ENCODE measurements at places on chromosomes 5 and 9.
A peak's percentile ranks its signal among the peaks of the same experiment; 100 is the strongest.

- no peak for DNase-seq
Observed at GRCh38 chr5:40288800-40289485, 390.8 kb upstream of the PTGER4 start.

GRCh38 chr9:136211441-136212344 is 6.8 kb upstream of the LHX3 start:
- no peak for DNase-seq

GRCh38 chr5:36653044-36653705 is 46.8 kb downstream of the SLC1A3 start:
- no peak for DNase-seq

DNA sequence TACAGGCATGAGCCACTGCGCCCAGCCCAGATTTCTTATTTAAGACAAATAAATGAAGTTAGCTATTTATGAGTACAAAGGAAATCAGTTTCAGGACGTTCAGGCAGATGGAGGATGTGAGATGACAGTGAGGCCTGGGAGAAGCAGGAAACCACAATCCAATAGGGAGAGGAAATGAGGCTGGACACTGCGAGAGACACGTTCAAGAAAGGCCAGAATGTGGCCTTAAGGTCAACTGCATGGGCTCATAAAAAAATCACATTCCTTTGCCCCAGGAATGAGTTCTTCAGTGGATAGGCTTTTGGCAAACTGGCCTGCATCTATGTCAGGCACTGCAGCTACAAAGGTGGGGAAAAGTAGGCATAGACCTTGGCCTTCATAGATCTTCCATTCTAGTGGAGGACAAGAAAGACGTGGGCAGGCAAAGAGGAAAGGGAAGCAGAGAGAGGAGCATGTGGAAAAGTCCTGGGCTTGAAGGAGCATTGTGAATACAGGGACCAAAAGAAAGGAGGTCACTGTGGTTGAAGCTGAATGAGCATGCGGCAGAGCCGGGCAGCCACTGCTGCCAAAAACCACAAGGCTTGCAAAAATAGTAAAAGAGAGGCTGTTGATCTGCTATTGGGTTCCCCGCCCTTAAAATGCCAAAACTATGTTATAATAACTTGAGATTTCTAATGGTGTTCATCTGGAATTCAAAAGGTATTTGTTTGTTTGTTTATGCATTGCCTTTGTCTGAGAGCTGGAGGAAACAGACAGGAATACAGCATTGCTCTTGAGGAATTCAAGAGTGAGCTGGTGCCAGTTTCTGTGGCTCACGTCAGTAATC is 133.0 kb downstream of the GNA14 start:
- no peak for DNase-seq

DNA sequence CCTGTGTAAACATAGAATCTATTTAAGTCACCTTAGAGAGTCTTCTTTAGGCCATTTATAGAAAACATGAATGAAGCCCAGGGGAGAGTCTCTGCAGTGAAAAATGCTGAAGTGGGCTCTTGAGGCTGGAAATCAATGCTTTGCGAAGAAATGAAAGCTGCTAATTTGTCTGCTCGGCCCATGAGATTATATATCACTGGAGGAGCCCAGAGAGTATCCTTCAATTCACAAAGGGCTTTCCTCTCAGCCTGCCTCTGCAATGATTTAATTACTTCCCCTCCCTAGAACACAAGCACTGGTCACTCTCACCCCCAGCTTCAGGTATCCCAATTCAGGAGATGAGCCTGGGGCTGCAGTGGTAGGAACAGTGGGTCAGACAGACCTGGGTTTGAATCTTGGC is 8.2 kb upstream of the DRD1 start:
- DNase-seq, result no peak

- DNase-seq, result no peak
Observed at GRCh38 chr9:79989079-79989478, 417.3 kb downstream of the TLE4 start.

DNA sequence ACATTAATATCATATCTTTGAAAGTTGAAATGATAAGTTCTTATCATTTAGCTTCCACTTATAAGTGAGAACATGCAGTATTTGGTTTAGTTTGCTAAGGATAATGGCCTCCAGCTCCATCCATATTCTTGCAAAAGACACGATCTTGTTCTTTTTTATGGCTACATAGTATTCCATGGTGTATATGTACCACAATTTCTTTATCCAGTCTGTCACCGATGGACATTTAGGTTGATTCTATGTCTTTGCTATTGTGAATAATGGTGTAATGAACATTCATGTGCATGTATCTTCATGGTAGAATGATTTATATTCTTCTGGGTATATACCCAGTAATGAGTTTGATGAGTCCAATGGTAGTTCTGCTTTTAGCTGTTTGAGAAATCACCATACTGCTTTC is 135.0 kb upstream of the PRR16 start:
- no peak for DNase-seq

DNA sequence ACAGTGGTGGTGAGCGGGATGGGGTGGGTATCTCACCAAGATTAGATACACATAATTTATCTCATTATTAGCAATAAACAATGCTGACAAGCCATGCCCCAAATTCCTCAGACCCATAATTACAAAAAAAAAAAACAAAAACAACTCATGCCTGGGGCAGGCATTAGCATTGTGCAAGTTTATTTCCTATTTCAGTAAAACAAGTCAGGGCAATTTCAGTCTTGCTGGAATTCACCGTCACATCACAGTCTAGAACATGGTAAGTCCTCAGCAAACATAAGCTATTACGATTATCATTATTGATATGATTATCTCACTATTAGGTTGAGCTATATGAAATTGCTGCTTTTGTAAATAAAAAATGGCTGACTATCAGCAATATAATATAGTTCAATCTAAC is 57.5 kb upstream of the GNAQ start:
- no peak for DNase-seq

DNA sequence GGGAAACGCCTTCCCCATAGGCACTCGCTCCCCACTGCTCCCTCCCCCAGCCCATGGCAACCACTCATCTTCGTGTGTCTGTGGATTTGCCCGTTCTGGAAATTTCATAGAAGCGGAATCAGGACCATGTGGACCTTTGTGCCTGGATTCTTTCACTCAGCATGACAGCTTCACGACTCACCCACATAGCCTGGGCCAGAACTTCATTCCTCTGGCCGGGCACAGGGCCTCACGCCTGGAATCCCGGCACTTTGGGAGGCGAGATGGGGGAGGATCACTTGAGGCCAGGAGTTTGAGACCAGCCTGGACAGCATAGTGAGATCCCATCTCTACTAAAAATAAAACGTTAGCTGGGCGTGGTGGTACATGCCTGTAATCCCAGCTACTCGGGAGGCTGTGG is 12.1 kb upstream of the DIPK1B start:
- no peak for DNase-seq

DNA sequence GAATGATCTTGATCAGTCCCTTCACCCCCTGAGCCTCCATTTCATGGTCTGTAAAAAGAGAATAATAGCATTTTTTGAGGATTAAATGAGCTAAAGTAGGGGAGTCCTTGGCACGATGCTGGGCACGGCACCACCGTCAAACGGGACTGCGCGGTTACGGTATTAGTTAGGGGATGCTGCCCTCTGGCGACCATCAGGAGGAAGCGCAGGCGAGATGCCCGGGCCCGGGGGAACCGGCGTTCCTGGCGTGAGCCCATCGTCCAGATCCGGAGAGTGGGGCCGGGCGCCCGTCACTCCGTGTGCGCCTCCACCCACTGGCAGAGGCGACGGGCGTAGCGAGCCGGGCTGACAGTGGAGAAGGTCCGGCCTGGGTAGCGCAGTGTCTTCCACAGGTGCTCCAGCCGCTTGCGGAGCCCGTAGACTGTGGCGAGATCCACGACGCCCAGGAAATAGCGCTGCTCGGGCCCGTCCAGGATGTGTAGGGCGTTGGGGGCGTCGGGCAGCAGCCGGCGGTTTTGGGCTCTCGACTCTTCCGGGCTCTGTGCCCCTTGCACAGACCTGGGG is 4.8 kb upstream of the ST6GALNAC4 start:
- DNase-seq, result peak; percentile 60

DNA sequence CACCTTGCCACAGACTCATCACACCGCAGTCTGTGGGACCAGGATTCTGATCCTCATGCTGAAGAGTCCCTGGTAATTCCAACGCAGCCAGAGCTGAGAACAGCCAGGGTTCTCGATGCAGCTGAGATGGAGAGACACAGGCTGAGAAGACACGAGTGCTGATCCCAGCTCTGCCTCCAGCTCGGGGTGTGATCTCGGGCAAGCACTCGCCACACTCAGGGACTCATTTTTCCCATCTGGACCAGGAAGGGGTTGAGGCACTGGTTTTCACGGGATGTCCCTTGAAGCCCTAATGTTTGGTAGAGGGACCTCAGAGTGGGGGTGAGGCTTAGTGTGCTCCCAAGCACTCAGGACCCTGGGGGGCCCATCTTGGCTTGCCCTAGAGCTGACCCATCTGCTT is 200.4 kb downstream of the CDK5RAP2 start:
- no peak for DNase-seq

- DNase-seq, result no peak
Observed at GRCh38 chr5:180289433-180289832, 2.5 kb downstream of the MAPK9 start.

DNA sequence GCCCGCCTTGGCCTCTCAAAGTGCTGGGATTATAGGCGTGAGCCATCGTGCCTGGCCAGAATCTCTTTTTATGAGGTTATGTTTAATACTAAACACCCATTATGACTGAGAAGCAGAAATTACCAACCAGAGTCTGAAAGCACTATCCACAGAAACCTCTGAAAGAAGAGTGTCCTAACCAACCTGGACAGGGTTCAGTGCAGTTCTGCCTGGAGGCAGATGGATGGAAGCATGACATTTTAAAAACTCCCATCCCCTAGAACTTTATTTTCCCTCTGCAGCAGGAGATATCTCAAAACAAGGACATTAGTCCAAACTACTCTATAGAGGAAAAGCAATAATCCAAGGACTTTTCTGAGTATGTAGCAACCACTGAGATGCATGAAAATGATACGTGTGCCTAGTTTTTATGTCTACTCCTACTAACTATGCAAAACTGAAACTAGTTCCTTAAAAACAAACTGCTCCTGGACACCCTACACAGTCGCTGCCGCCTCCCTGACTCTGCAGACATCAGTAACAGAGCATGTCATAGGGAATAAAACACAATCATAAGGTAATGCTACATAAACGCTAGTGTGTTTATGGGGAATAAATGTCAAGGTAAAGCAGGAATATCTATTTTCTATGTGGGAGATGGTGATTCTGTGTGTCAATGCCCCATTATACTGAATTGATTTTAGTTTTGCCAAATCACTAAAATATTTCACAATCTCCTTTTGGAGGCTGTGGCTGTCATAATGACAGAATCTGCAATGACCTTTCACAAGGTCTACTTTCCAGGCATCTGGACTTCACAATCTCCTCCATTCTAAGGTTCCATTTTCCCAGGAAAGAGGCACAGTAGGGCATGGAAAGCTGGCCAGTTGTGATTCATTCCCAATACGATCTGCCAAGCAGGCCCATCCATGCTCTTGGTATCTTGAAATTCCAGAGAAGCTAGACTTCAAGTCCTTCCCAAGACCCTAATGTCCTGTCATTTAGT is 122.8 kb downstream of the SIL1 start:
- no peak for DNase-seq

DNA sequence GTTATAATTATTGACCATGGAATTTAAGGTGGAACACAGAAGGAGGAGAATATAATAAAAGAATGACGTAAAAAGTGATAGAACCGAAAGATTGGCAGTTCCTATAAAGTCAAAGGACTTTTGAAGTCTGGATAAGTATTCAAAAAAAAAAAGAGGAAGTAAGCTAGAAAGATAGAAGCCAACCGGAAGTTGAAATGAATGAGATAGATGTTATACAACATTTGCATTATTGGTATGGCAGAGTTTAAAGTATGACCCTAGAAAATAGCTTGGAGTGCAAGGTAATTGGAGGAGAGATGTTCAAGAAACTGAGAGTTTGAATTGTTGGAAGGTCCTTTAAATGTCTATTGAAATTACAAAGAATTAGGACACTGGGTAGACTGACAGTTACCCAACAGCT is 293.6 kb downstream of the FER start:
- DNase-seq, result no peak

DNA sequence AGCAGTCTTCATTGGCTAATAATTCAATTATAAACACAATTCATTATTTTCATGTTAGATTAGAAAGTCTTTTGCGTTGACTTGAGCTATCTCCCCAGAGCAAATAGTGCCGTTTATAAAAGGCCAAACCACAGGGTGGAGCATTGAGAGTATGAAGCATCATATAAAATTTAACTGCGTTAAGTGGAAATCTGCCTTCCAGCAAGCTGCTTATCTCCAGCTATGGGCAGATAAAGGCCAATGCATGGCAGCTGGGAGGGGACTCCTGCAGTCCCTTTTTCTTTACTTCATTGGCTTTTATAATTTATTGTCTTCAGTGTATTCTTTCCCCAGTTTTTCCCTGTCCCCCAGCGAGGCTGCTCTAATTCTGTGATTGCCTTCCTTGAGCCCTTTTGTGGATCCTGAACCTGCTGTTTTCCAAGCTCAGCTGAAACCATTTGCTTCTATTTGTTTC is 113.7 kb downstream of the TMEM232 start:
- DNase-seq, result no peak

DNA sequence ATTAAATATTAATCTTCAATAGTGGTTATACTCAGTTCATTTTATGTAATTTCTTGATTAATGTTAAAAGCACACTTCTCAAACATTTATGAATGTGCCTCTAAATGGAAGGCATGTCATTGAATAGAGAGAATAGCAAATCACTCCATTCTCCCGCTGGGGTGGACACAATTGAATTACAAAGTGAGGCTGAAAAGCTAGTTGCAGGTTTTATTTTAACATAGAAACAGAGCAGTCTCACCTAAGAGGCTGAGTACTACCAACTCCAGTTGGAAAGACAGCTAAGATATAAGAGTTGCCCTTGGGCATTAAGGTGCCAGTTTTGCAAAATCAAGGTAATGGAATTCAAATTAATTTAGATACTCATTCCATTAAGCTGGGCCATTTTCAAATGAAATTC is 147.2 kb downstream of the PCSK1 start:
- no peak for DNase-seq

DNA sequence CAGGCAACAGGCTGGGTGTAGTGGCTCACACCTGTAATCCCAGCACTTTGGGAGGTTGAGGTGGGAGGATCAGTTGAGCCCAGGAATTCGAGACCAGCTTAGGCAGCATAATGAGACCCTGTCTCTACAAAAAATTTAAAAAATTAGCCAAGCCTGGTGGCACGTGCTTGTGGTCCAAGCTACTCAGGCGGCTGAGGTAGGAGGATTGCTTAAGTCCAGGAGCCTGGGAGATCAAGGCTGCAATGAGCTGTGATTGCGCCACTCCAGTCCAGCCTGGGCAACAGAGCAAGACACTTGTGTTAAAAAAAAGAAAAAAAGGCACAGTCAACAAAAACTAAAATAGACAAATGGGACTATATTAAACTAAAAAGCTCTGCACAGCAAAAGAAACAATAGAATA is 29.3 kb downstream of the ATP6V0E1 start:
- no peak for DNase-seq

DNA sequence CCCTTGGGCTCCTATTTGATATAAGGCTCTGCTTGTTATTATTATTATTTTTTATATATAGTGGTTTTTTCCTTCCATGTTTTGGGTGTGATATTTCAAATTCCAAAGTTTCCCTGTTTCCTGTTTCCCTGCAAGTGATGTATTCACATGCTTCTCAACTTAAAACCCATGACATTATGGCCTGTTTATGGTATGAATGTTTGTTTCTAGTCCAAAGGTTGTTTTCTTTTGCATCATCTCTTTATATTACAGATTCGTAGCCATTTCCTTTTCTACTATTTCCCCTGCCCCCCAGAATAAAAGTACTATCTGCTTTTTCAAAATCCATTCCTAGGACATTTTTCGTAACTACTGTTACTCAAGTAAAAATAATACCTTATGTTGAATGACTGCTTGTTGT is 7.5 kb downstream of the SEMA6A start:
- no peak for DNase-seq

GRCh38 chr5:91194824-91195381 is 188.2 kb downstream of the ARRDC3 start:
- no peak for DNase-seq
